ENCODE measurements at places on chromosomes 4 and X. TPM values are rescaled to one million over a fixed set of nuclear protein-coding genes. Genes with fewer than 3 reads are reported as not detected.

Gene SHOX
- not detected for total RNA-seq

Gene PNMA3
- 1.2 TPM for total RNA-seq

Gene MYOZ2
- 0.47 TPM for total RNA-seq

Gene BST1
- 18.6 TPM for total RNA-seq

Gene SPANXD
- total RNA-seq = not detected

Gene TAF7L
- 0.18 TPM for total RNA-seq

Gene RNF128
- 67.6 TPM for total RNA-seq

Gene NHS
- total RNA-seq = 17.4 TPM

Gene DGKK
- not detected for total RNA-seq

Gene GPR82
- 0.26 TPM for total RNA-seq

Gene ABCG2
- 6.3 TPM for total RNA-seq

Gene CCNB3
- total RNA-seq = 0.96 TPM

Gene PSAPL1
- not detected for total RNA-seq

Gene GPR119
- not detected for total RNA-seq

Gene AFP
- total RNA-seq = not detected
